ENCODE measurements at places on chromosomes 3 and 15.

- H3K36me3 ChIP-seq = no peaks in the 10 kb centered on the region
- no peak for DNase-seq
- no peak overlapping the region for H3K27ac ChIP-seq
- H3K27me3 ChIP-seq = peaks cover 6% of the 10 kb centered on the region
These were observed 193.2 kb downstream of the CLSTN2 start for GRCh38 chr3:140128217-140128616.

GRCh38 chr3:67312155-67312554 is 314.0 kb downstream of the KBTBD8 start:
- no peaks in the 10 kb centered on the region for H3K36me3 ChIP-seq
- no peaks in the 10 kb centered on the region for H3K27me3 ChIP-seq
- peaks cover 15% of the 10 kb centered on the region for H3K4me1 ChIP-seq
- no peak overlapping the region for H3K27ac ChIP-seq

GRCh38 chr15:52678468-52679231 is 538 bp downstream of the ATOSA start:
- H3K27ac ChIP-seq = peak overlapping the region; percentile 98
- H3K36me3 ChIP-seq = peaks cover 7% of the 10 kb centered on the region
- DNase-seq = peak; percentile 45
- H3K27me3 ChIP-seq = peaks cover 3% of the 10 kb centered on the region
- peak overlapping the region; percentile 96 for H3K4me3 ChIP-seq
- peaks cover 26% of the 10 kb centered on the region for H3K4me1 ChIP-seq

- H3K36me3 ChIP-seq = no peaks in the 10 kb centered on the region
- DNase-seq = no peak
- H3K4me3 ChIP-seq = no peak overlapping the region
- no peak overlapping the region for H3K27ac ChIP-seq
These were observed 530.8 kb downstream of the SHQ1 start for GRCh38 chr3:72317491-72317890.

DNA sequence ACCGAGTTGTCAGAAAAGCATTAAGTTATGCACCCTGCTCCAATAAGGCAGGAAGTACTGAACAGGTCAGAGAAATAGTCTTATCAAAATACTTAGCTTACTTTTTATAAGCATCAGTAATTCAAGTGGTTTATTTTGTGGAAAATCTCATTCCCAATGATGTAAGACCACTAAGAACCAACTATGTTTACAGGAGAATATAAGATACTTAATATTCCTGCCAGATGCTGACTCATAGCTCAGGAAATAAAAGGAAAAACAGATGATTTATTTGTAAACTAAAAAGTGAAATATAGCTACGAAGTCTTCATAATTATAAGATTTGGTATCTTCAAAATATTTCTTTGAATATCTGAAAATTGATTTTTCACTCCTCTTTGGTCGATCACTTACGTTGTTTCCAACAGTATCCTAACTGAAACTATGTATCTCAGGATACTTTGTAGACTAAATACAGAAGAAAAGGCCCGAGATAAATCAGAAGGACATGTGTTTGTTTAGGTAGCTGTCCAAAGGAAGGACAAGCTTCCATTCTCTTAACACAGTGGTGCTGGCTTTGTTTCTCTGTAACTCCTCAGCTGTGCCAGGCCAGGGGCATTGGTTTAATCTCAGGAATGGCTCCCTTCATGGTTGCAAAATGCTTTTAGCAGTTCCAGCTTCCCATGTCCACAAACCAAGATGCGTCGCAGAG is 295.8 kb downstream of the GBE1 start:
- H3K27me3 ChIP-seq = peaks cover 2% of the 10 kb centered on the region
- H3K36me3 ChIP-seq = no peaks in the 10 kb centered on the region
- H3K4me3 ChIP-seq = no peak overlapping the region

GRCh38 chr3:138114988-138115971 is at the start of gene DZIP1L:
Gene DZIP1L, minus strand, starts transcription at chr3:138115608. Its CDS starts 11,637 bp downstream, at chr3:138103971.
- H3K36me3 ChIP-seq = no peaks in the 10 kb centered on the region
- peak within 1 kb of the TSS; percentile 95 for H3K27ac ChIP-seq
- peak within 1 kb of the TSS; percentile 76 for H3K4me3 ChIP-seq
- no peaks in the 10 kb centered on the region for H3K27me3 ChIP-seq
- peak; percentile 37 for DNase-seq

DNA sequence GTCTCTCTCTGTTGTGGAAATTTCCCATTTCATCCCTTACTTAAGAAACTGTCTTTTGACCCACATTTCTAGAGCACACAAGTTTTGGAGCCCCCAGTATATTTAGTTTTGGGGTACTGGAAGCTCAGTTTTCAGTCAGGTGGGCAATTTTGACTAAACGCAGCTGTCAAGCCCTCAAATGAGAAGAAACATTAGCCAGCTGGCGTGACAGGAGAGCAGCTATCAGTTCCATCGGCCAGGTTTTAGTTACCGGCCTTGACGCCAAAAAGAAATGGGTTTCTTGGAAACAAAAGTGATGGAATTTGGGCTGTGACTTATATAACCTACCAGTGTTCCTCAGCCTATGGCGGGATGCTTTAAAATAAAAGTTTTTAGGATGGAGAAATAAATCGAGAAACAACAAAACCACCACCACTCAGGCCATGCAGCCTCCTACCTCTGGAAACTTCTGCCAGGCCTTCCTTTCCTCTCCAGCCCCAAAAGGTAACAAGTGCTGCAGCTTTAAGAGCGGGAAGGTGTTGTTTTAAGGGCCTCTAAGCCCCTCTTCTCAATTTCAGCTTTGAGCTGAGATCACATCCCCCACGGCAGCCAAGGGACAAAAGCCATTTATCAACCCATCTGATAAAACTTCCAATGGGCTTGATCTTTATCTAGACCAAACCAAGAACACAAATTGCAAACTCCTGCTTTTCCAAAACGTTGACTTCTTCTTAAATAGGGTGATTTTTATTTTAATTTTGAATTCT is 18.3 kb downstream of the RGMA start:
- H3K4me3 ChIP-seq = peak overlapping the region; percentile 95
- peaks cover 4% of the 10 kb centered on the region for H3K36me3 ChIP-seq
- no peak for DNase-seq
- H3K4me1 ChIP-seq = peaks cover 52% of the 10 kb centered on the region
- H3K27me3 ChIP-seq = peaks cover 16% of the 10 kb centered on the region
- peak overlapping the region; percentile 96 for H3K27ac ChIP-seq
